Stimulated activated CD8-positive, alpha-beta memory T cell treated with anti-CD3 and anti-CD28 coated beads, Interleukin-15, amount 100 ng/mL, for 4 hours (primary cell): ENCODE measurements at places on chromosomes 16 and 17.

DNA sequence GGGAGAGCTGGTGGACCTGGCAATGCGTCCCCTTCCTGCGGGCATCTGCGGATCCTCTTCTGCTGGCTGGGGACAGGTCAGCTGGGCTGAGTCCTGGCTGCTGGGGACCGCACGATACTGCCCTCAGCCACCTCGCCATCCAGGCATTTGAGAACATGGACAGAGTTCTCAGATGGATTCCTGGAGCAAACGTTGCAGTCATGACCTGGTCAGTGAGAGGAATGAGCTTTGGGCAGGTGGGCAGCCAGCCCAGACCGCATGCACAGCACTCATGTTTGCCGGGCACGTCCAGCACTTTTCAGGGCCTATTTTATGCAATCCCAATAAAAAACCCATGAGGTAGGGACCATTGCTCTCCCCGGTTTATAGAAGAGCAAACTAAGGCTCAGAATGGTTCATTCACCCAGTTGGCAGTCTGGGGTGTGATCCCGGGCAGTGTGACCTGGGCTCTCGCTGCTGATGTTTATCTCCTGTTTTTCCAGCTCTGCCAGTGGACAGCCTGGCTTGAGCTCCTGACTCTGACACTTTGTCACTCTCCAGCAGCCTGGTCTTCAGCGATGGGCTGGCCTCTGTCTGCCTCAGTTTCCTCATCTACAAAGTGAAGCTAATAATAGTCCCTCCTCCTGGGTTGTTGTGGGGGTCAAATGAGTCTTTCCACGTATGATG lies 294.7 kb downstream of the IRF8 start:
- DNase-seq: no peak

- DNase-seq: no peak
These were observed 56.3 kb downstream of the ABCC1 start for GRCh38 chr16:16005721-16006120.

DNA sequence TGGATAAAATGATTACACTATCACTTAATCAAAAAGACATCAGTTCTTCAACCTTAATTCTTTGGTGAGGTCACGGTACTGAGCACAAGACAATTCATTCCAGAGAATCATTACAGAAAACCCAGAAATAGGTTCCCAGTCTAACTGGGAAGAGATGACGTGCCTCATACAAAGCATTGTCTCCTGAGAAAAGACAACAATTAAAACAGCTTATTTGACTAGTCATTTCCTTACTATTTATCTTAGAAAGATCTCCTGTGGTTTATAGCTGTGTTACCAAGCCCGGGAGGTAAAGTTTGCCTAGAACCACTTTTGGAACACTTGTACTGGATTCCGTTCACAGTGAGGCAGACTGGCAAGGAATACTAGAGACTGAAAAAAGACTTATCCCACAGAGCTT lies 5.1 kb downstream of the PHF12 start:
- DNase-seq: no peak

DNA sequence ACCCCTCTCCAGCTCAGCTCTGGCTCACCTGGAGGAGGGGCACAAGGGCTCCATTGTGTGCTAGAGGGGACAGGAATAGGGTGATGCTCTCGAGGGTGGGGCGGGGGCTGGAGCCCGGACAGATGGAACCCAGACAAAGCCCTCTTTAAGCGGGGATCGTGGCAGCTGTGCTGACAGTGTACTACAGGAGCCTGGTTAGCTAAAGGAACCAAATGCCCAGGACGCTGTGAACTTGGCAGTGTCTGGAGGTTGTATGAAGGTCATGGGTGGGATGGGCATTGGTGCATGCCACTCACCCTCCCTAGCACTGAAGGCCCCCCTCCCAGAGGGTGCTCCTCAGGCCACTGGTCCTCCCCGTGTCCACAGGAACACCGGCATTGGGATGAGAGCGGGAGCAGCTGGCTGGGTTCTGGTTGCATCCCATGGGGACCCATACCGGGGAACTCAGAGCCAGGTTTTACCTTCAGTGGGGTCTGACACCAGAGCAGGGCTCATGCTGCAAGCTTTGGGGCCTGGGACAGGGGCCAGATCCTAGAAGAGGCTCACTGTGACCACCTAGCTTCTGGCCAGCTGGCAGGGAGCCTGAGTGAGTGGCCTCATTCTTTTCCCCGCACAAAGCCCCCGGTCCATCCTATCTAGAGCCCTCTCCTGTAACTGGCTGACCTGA lies 11.9 kb downstream of the KIF19 start:
- DNase-seq: no peak

GRCh38 chr16:7017006-7017662 lies 315.5 kb upstream of the RBFOX1 start:
- no peak for DNase-seq

GRCh38 chr17:29138971-29139691 lies 41.1 kb downstream of the MYO18A start:
- no peak for DNase-seq

GRCh38 chr16:29831490-29831889 lies 11.2 kb downstream of the MVP start:
- no peak for DNase-seq

GRCh38 chr16:70687671-70688245 lies 1.9 kb upstream of the MTSS2 start:
- no peak for DNase-seq

DNA sequence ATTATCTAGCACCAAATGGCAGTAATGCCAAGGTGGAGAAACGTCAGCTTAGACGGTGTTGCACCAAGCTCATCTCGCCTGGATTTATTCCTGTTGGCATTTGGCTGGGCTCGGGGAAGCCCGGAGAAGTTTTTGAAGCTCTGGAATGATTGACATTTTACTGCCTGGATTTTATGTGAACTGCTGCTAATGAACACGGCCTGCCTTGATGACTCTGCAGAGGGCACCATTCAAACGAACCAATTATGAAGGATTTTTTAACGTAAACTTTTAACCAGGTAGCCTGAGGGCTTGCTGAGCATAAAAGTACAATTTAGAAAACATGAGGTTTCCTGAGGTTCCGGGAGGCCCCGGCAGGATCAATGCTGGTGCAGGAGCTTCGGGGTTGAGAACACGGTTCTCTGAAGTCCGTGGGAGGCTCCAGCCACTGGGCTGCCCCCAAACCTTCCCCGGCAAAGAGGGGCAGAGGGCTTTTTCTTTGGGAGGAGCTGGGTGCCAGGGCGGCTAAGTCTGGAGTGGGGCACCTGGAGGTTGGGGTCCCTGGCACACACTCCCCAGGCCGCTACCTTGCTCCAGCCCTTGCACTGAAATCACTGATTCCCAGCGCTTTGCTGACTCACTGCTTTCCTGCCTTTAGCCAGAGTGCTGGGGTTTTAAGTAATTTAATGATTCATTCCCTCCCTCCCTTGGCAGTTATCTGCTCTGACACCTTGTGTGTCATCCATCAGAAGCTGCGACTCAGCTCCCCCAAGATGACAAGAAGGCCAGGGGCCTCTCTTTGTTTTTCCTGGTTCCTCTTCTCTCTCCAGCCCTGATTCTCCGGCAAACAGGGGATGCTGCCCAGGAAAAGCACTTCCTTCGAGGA lies 161.2 kb upstream of the IRX3 start:
- DNase-seq: no peak

- DNase-seq: no peak
These were observed 28.0 kb upstream of the MRPS23 start for GRCh38 chr17:57877803-57878377.

- DNase-seq: no peak
These were observed 20.8 kb upstream of the CLEC18C start for GRCh38 chr16:70152578-70153302.

- no peak for DNase-seq
These were observed 119.8 kb downstream of the PRKCA start for GRCh38 chr17:66422186-66422585.

DNA sequence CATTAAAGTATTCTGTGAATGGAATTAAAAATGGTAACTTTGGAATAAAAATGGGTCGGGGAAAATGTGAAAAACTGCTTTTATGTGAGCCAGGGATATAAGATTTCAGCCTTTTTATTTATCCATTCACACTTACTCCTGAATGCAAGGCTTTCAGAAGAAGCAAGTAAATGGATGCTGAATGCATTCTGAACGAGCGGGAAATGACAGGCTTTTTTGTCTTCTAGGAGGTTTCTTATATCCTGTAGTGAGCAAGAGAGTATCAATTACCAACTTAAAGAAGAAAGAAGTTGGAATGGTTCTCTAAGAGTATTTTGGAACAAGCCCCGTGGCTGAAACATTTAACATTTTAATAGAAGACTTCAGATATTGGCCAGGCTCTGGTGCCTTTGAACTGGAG lies 36.0 kb downstream of the NUP93 start:
- no peak for DNase-seq

DNA sequence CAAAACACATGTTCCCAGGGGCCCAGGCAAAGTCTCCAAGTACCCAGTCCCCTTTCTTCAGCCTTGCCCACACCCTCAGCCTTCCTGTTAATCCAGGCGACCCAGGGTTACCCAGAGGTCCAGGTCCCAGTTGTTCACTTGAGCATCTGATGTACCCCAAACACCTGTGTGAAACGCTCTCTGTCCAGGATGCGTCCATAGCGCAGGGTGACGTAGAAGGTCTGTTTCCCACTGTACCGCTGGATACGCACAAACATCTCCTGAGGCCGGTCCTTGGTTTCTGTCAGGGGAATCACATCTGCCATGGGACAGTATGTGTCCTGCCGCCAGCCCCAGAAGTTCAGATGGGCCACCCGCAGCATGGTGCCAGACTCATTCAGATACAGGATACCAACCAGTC lies 1.6 kb downstream of the TMEM186 start:
- no peak for DNase-seq

DNA sequence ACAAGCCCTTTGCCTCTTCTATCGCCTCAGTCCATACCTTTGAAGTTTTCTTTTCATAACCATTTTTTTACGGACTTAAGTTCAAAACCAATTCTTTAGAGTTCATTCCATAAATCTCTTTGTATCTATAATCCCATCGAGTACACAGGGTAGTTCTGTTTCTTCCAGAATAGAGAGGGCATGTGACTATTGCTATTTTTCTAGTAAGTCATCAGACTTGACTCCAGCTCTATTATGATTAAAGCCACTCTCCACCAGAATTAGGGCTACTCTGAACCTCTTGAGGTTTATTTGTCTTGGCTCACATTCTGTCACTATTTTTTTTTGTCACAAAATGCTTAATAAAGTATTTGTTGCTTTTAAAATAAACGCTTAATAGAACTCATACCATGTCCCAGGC lies 191.9 kb upstream of the AXIN2 start:
- DNase-seq: no peak

DNA sequence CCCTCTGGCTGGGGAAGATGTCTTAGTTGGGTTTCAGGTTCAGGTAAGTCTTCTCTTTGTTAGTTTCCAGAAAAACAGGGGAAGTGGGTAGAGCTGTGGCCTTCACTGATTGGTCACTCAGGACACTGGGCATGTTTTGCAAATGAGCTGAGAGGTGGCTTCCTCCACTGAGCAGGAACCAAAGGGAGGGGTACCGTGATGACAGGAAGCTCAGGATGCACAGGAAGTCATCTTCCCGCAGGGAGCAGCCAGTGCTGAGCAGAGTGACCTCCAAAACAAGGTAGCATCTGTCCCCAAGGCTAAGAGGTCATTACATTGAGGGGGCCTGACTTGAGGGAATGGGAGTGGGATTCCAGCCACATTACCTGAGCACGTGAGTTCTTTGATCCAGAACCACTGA lies 5.6 kb downstream of the NT5C start:
- no peak for DNase-seq

DNA sequence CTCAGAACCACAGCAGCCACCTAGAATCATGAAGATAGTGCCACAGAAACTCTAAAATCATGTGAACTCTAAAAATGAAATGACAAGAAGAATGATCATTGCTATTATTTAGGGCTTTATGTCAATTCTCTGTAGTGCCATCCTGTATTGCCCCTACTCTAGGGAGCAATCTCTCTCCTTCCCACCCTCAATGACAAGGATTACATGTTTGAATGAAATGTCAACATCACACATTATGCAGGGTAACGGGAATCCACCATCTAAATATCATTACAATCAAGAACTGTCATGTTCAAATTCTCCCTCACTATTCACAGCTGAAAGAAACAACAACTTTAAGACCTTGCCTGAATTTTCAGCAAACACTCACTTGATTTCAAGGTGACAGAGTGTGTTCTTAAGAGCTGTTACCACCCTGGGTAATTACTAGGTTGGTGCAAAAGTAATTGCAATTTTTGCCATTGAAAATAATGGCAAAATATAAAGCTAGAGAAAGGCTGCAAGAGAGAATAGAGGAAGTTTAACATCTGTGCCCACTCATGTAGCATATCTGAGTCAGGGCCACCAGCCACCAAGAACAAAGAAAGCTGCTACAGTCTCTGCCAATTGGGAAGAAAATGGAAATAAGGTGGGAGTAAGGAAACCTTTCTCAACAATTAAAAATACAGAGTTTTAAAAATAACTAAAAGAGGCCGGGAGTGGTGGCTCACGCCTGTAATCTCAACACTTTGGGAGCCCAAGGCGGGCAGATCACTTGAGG lies 112.8 kb upstream of the PSMD7 start:
- DNase-seq: no peak

- no peak for DNase-seq
These were observed 94.9 kb downstream of the RBFOX3 start for GRCh38 chr17:79515646-79516571.

DNA sequence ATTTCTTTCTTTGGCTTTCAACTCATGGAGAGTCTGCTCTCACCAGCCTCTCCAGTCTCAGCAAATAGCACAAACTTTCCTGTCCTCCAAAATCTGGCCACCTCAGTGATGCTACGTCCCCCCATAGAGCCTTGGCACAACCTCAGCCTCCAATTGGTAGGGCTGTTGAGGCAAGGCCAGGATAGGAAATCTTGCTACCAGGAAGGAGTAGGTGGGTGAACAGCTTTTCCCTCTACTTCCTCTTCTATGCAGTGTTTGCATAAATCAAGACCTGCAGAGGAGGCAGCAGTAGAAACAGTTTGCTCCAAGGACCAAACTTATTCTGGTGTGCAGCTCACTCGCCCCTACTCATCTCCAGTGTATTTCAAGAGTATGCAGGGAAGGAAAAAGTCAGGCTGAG lies 701 bp upstream of the DPEP2 start:
- DNase-seq: no peak

- DNase-seq: no peak
These were observed 16.4 kb downstream of the TADA2A start for GRCh38 chr17:37422971-37423625.

- DNase-seq: no peak
These were observed 112.1 kb downstream of the C16orf78 start for GRCh38 chr16:49485663-49486062.

- no peak for DNase-seq
These were observed 51.0 kb upstream of the PIRT start for GRCh38 chr17:10888858-10889257.

- no peak for DNase-seq
These were observed 160.9 kb upstream of the CDH5 start for GRCh38 chr16:66205287-66206231.

- peak; percentile 57 for DNase-seq
These were observed 30.3 kb downstream of the PIK3R5 start for GRCh38 chr17:8935191-8935590.

GRCh38 chr16:61892531-61892930 lies 143.7 kb downstream of the CDH8 start:
- no peak for DNase-seq

DNA sequence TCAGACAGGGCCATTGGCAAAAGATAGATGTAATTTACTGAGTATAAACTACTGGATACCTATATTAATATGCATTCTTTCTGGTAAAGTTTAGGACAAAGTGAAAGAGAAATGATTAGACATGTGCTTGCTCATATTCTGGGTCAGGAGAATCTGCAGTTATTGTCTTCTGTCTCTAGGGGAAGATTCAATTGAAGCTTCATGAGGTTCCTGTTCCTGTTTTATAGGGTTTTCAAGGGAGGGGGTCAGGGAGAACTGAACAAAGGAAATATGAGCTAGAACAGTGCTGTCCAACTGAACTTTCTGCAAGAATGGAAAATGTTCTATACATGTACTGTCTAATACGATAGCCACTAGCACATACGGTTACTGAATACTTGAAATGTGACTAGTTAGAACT lies 59.3 kb upstream of the CORO6 start:
- no peak for DNase-seq
